ENCODE measurements at places on chromosomes 13 and 19.

GRCh38 chr19:16969135-16969534 is 57.5 kb downstream of the CPAMD8 start:
- no peak for DNase-seq

DNA sequence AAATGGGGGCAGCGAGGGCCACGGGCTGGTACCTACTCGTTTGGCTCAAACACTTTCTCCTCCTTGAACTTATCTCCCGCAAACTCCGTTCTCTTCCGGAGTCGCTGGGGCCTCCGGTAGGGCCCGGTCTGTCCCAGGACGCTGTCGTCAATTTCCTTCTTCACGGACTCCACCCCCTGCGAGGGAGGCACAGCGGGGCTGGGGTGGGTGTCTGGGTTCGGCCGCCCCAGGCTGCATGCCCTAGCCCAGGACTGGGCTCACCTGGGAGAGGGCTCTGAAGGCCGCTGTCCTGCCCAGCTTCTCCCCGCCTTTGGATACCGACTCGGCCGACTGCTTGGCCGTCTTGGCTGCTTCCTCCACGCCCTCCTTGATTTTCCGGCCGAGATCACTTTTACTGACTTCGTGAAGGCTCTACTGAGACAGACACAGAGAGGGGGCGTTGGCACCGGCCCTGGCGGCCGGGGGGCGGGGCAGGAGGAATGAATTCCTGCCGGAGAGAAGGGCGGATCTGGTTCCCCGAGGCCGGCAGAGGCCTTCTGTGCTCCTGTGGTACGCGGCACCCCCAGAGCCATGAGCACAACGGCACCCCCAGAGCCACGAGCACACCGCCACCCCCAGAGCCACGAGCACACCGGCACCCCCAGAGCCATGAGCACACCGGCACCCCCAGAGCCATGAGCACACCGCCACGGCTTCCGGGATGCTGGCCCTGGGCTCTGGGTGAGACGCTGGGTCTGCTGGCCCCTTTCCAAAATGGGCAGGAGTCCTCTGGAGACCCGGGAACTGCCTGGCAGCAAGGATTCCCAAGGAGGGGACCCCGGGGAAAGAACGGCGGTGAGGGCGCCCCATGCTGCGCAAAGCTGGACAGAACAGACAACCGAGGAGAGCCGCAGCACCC is 8.1 kb upstream of the CTXN1 start:
- no peak for DNase-seq

DNA sequence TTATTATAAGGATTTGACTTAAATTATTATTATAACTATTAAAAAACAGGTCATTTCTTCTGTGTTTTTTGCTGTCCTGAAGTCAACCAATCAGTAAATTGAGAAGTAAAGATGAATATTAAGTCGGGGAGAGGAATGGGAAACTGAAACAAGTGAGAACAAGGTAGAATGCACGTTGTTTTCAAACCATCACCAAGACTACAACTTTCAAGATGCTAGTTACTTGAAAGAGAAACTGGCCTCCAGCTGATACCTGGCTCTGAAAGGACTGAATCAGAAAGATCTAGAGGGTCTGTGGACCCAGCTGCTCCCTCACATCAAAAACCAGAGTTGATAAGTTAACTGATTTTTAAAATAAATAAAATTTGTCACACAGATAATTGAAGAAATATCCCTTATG is 1301.5 kb upstream of the ATXN8OS start:
- no peak for DNase-seq

DNA sequence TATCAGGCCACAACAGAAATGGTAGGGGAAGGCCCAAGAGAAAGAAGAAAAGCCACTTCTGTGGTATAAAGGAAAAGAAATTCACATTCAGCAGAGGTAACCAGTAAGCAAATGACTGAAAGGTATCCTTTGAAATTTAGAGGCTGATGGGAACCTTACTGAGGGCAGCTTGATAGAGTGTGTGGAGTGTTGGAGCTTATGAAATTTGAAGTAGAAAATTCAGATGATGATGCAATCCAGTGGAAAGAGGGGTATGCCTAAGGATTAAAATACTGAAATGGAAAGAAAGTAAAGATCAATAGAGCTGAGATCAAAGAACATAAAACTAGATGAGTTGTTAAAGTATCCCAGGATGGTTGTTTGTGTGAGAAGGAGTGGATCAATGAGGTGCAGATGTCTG is 42.8 kb upstream of the RFXAP start:
- DNase-seq = no peak

DNA sequence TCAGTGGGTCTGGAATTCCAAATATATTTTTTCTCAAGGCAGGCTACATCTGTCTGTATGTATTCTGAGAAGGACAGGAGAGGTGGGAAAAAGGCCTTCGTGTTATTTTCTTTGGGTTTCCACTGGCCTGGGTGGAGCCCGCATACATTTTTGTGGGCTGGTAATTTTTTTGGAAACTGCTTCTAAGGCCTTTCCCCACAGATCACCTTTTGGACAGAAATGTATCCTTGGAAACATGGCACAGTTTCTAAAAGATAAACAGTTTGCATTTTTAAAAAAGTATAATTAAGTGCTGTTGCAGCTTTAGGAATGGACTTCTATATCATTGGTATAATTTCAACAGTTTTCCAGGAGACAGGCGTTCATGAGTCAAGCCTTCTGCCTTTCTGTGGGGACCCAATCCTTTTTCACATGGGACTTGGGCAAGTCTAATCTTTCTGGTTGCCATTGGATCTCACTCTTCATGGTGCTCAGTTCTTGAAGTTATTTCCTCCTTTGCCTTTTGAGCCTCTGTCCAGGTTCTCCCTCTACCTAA is 8.9 kb downstream of the RFX2 start:
- DNase-seq = no peak

DNA sequence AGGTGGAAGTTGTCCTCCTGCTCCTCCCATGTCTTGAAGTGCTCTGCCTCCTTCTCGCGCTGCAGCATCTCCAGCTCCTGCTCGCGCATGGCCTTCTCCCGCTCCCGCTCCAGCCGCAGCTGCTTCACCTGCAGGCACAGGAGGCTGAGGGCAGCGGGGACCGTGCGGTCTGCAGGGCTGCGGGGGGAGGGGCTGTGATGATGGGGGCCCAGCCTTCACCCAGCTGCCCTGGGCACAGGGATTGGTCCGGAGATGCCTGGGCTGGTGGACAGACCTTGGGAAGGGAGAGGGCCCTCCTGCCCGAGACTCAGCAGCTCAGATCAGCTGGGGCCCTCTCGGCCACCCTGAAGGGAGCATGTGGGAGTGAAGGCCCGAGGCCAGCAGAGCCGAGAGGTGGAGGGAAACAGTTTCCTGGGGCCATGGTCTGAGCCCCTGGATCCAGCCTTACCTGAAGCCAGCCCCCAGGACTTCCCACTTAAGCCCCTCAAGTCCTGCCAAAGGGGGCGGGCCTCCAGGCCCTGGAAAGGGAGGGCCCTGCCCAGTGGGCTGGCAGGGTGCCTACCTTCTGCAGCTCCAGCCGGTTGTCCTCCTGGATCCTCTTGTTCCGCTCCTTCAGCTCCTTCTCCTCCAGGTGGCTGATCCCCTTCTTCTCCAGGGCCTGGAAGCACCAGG is 6.3 kb downstream of the CACTIN start:
- DNase-seq = no peak

DNA sequence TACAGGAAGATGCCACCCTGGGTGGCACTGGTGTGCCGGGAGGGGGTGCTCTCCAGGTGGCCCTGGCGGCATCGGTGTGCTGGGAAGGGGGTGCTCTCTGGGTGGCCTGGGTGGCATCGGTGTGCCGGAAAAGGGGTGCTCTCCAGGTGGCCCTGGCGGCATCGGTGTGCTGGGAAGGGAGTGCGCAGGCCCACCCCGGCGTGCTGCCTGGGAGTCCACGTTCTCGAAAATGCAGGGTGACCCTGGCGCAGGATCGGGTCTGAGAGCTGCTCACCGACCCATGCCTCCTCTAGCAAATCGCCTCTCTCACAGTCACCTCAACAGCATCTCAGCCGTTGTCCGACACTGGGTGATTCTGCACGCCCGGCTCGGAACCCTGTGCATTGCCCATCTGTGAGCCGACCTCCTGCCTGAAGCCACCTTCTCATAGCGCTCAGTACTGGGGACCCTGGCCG is 36.4 kb downstream of the RASA3 start:
- DNase-seq = no peak

DNA sequence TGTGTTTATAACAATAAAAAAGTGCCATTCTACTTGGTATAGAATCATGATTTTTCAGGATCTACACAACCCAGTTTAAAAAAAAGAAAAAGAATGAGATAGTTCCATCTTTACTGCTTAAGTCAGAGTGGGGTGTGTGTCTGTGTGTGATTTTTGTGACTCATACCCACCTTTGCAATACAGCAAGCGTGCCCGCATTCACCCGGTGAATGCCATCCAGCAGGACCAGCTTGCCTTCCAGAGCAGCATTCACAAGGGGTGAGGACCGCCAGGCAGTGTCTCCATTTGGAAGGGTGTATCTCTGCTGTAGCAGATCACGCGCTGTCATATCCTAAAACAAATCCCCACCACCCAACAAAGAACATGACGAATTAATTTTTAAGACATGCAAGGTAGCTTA is 127.7 kb downstream of the VWA8 start:
- no peak for DNase-seq

DNA sequence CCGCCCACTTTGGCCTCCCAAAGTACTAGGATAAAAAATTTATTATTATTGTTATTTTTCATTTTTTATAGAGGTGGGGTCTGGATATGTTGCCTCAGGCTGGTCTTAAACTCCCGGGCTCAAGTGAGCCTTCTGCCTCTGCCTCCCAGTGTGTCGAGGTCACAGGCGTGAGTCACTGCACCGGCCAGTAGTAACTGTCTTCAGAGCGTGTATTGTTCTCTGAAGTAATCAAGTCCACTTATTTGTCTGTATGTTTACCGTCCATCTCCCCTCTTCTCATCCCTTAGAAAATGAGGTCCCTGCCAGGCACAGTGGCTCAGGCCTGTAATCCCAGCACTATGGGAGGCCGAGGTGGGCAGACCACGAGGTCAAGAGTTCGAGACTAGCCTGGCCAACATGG is 18.2 kb upstream of the SULT2B1 start:
- DNase-seq = no peak

GRCh38 chr19:16301999-16302694 is 22.5 kb upstream of the KLF2 start:
- no peak for DNase-seq

DNA sequence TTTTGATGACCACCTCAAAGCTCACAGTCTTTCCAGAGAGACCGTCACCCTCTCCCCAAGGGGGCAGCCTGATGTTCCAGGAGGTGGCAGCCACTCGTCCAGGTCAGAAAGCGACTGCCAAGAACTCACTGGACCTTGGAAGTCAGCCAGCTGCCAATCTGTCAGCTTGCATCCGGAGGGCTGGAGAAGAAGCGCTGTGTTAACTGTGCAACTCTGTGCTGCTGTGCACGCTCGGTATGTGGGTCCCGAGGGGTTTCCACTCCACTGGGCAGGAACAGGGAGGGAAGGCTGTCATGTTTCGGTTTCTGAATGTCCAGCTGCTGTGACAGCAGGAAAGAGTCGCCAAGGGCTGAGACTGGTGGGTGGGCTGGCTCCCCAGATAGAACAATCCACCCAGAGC is 89.2 kb downstream of the CACNA1A start:
- DNase-seq = no peak

- no peak for DNase-seq
These were observed 57.5 kb upstream of the KCTD4 start for GRCh38 chr13:45258334-45258675.

GRCh38 chr19:6047256-6047655 is 63.0 kb downstream of the RFX2 start:
- no peak for DNase-seq

- no peak for DNase-seq
These were observed 7.1 kb upstream of the DHRS12 start for GRCh38 chr13:51811046-51811445.

GRCh38 chr13:46541210-46541609 is 11.8 kb upstream of the LRCH1 start:
- no peak for DNase-seq

Data from activated CD4-positive, alpha-beta T cell treated with anti-CD3 and anti-CD28 coated beads, Interleukin-2, amount 10 ng/mL, durations not matched to agents 24 days and 14 days (primary cell).